ENCODE measurements at places on chromosomes 12 and 14.

DNA sequence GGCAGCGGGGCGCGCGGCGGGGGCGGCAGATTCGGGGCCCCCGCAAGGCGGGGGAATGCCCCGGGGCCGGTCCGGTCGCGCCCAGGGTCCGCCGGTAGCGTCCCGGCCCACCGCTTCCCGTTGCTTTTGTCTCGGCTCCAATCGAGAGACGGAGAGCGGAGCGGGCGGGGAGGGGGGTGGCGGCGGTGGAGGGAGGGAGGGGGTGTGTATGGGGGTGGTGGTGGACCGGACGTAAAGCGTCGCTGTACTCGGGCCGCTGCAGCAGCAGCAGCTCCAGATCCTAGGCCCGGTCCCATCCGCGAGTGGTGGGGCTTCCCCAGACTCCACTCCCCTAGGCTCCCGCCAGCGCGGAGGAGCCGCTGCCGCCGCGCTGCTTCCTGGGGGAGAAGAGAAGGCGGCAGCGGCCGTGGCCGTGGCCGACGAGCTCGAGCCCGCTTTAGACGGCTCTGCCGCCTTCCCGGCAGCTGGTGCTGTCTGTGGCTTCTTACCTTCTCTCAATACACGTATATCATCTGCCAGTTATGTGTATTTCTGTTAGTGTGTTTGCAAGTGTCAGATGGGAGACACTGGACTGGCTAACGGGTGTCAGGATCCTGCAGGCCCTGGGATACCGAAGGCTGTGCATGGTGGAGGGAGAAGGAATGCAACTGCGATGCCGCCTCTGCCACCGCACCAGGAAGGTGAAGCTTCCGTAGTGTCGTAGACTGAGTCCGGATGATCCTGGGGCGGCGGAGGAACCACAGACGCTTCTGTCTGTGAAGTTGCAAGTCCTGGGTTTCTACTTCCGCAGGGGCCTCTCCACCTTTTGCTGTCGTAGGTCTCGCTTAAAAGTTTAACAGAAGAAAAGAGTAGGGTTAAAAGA is 508 bp downstream of the CNOT2 start:
- peak; percentile 78 for DNase-seq

- DNase-seq = no peak
These were observed 44.2 kb downstream of the SOCS2 start for GRCh38 chr12:93616584-93617101.

DNA sequence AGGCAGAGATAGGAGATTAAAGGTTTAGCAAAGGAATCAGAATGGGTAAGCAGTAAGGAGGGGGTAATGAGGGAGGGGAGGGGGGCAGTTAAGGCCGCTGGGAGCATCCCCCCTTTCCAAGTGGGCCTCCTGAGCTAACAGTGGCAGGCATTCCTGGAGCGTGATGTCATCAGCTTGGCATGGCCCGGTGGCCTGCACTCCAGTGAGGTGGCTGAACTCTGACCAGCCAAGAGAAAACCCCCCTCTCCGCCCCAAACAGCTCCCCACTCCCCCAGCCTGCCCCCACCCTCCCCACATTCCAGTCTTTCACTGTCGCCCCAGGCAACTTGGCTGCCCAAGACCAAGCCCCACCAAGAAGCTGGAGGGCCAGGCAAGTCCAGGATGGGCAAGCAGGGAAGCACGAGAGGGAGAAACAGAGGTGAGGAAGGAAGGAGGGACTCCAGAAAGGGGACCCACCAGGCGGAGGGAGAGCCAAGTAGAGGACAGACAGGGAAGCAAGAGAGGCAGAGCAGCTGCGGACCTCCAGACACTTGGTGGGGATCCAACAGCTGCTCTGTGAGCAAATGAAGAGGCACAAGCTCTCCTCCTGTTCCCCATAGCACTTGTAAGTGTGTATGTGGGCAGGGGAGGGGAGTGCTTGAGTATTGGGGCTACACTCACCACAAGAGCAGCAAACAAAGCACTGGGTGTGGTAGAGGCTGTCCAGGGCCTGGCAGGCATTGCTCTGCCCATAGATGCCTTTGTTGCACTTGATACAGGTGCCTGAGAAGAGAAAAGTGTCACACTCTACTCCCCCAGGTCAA is 4.5 kb downstream of the AJUBA start:
- DNase-seq = peak; percentile 33

DNA sequence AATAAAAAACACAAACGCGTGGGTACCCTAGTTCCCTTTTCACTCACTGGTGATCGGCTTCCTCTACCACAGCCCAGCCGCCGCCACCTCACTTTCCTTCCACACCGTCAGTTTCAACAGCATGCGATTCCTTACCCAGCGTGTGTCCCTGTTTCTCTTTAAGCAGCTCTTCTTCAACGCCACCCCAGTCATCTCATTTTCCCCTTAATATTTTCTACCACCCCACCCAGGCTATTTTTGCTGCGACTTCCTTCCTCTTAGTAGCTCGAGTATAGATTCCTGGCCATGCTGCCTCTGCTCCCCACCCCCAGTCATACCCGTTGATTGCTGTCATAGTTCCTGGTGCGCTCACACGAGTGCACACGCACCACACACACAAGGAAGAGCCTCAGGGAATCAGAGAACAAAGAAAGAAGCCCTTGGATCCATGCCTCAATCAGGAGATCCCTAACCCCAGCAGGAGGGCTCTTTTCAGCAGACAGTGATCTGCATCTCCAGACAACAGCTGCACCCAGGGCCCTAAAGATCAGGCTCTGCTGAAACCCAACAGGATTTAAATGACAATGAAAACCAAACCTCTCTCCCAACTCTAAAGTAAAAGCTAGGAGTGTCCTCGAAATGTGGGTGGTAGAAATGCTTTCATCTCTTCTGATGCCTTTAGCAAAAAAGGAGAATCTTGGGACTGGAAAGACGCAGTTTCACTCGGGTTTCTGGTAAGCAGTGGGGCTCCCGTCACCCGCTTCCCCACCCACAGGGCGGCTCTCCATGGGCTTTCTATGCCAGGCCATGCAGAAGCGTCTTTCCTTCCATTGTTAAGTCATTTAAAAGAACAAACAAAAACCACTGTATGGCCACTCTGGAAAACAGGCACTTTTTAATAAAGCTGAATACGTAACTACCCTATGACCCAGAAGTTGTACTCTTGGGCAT is 23.8 kb downstream of the VPS37B start:
- peak; percentile 61 for DNase-seq

- no peak for DNase-seq
These were observed 171.7 kb upstream of the FLRT2 start for GRCh38 chr14:85358136-85358785.

DNA sequence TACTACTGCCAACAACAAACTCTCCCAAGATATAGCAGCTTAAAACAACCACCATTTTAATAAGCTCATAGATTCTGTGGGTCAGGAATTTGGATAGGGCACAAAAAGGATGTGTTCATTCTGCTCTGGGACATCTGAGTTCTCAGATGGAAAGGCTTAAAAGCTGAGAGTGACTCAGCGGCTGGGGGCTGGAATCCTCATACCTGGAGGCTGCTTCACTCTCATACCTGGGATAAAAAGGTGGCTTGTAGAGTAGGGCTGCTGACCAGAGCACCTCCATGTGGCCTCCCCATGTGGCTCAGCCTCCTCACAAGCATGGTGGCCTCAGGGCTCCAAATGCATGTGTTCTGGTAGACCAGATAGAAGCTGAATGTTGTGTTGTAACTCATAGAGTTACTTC is 20.2 kb upstream of the PELI2 start:
- no peak for DNase-seq

DNA sequence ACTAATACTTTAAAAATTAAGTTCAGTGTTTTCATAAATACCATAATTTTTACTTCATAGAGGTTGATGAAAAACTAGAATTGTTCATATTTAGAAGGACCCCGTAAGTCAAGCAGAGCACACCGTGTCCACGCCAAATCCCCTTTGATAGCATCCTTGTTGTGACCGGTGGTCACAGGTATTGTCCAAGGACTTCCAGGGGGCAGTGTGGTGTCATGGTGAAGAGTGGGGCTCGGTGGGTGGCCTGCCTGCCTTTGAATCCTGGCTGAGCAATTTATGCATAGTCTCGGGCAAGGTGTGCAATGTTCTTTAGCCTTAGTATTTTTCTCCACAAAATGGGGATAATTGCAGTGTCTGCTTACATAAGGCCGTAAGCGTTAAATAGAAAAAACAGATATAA is 169.9 kb downstream of the KTN1 start:
- DNase-seq = no peak

- DNase-seq = peak; percentile 25
These were observed 115.6 kb downstream of the CALM1 start for GRCh38 chr14:90512329-90512991.

DNA sequence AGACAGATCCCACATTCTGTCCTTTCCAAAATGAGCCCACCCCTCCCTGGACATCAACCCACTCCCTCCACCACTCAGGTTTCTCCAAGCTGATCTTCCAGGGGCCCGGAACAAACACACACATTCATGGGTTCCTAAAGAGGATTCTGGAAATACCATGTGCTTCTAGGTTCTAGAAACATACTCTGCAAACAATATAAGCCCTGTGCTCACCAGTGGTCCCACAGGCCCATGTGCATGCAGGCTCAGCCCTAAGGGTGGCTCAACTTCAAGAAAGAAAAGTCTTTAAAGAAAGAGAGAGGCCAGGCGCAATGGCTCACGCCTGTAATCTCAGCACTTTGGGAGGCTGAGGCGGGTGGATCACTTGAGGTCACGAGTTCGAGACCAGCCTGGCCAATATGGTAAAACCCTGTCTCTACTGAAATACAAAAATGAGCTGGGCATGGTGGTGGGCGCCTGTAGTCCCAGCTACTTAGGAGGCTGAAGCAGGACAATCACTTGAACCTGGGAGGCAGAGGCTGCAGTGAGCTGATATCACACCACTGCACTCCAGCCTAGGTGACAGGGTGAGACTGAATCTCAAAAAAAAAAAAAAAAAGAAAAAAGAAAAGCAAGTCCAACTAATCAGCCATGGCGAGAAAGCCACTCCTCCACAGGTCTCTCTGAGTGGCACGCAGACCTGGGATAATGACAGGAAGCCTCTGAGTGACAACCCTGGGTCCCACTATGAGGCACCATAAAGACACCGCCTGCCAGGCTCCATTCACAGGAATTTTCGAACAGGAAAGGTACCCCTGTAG is 59.5 kb upstream of the PNMA1 start:
- DNase-seq = no peak
